ENCODE measurements at places on chromosomes 6 and 20.
A peak's percentile ranks its signal among the peaks of the same experiment; 100 is the strongest.

- H3K4me3 ChIP-seq, result no peak overlapping the region
- H3K36me3 ChIP-seq, result no peaks in the 10 kb centered on the region
- peak overlapping the region; percentile 21 for H3K27ac ChIP-seq
- DNase-seq, result no peak
Observed at GRCh38 chr6:41489120-41489851, 56.9 kb upstream of the FOXP4 start.

- H3K27me3 ChIP-seq, result no peaks in the 10 kb centered on the region
- no peaks in the 10 kb centered on the region for H3K36me3 ChIP-seq
- H3K4me1 ChIP-seq, result peaks cover 30% of the 10 kb centered on the region
- peak overlapping the region; percentile 1 for H3K27ac ChIP-seq
- DNase-seq, result no peak
Observed at GRCh38 chr6:156816505-156816904, 39.3 kb downstream of the ARID1B start.

- H3K4me1 ChIP-seq, result peaks cover 32% of the 10 kb centered on the region
- H3K27me3 ChIP-seq, result peaks cover 3% of the 10 kb centered on the region
- no peak for DNase-seq
- no peak overlapping the region for H3K27ac ChIP-seq
- no peaks in the 10 kb centered on the region for H3K36me3 ChIP-seq
- H3K4me3 ChIP-seq, result no peak overlapping the region
Observed at GRCh38 chr6:135267085-135267484, 86.0 kb downstream of the MYB start.

DNA sequence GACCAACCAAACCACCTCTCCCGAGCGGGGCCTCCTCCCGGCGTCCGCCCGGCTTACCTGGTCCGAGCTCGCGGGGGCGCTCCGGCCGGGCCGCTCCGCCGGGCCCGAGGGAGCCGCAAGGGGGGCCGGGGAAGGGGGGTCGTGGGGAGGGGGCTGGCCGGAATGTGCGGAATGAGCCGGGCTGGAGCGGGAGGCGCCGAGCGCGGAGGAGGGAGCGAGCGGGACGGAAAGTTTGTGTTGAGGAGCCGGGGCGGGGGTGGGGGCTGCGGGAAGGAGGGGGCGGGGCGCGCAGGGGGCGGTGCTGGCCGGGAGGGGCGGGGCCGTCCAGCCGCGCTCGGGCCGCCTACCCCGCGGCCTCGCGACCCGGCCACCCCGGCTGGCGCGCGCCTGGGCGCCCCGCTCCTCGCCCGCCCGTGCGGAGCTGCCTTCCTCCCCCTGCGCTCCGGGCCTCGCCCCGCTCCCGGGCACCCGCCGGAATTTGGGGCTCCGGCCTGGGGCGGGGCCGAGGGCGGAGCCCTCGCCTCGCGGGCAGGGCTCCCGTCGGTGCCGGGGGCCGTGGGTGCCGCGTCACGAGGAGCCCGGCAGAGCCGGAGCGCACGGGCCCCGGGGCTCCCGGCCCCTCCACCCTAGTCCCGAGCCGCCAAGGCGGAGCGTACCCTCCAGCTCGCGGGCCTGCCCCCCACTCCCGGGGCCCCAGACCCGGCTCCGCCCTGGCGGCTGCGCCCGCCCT lies at the start of gene TEAD3:
TEAD3 (minus strand) TSS at position 239 of the 730 bp plus-strand sequence.
- H3K4me1 ChIP-seq, result peaks cover 33% of the 10 kb centered on the region
- H3K36me3 ChIP-seq, result no peaks in the 10 kb centered on the region
- DNase-seq, result peak; percentile 80
- H3K27ac ChIP-seq, result peak within 1 kb of the TSS; percentile 96
- peaks cover 24% of the 10 kb centered on the region for H3K27me3 ChIP-seq

DNA sequence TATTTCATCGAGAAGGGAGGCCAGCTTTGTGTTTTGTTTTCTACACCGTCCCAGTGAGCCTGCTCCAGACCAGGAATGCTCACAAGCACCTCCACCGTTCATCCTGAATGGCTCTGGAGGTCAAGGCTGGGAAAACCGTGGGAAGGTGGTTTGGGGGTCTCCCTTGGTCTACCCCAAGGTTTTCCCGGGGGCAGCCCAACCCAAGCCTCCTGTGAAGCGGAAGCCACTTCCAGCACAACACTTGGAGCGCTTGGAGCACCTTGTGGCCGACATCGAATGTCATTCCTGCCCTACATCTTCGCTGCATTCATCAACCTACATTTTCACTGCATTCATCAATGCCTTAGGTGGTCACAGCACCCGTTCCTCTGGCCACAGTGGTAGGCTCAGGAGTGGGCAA lies 255.6 kb upstream of the PMEPA1 start:
- DNase-seq, result no peak
- no peaks in the 10 kb centered on the region for H3K36me3 ChIP-seq
- H3K27me3 ChIP-seq, result peaks cover 12% of the 10 kb centered on the region
- H3K4me1 ChIP-seq, result no peaks in the 10 kb centered on the region
- H3K27ac ChIP-seq, result no peak overlapping the region
- H3K4me3 ChIP-seq, result no peak overlapping the region

DNA sequence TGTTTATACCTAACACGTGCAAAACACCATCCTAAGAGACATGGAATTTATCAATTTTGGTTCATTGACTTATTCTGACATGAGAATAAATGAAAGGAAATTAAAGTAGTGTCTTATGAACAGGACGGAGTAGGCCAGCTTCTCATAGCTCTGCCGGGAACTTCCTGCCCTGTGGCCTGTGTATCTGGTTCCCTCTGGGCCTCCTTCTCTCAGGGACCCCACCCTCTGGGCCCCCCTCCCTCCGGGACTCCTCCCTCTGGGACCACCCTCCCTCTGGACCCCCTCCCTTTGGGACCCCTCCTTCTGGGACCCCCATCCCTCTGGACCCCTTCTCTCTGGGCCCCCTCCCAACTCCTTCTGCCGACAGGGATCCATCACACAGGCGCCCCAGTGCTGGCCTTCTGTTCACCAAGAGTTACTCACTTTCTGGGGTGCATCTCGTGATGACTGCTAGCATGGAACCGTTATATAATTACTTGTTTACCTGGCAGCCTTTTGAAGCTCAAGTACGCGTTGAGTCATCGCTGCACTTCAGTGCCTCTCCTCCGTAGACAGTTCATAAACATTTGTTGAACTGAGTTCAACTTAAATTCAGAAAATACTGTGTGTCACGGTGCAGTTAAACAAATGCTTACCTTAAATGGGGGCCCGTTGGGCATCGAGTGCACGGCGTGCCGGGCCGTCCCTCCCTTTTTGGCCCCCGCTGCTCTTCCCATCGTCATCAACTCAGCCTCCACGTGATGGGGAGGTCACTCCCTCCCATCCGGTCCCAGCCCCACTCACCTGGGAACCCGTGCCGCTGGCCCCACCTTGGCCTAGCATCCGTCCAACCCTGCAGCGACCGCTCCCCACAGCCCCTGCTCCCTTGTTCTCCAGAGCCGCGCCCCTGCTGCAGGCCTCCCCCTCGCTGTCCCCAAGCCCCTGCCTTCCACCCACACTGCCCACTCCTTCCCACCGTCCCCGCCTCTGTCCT lies 8.1 kb downstream of the CCR6 start:
- H3K4me3 ChIP-seq, result no peak overlapping the region
- H3K27ac ChIP-seq, result no peak overlapping the region
- no peak for DNase-seq
- H3K36me3 ChIP-seq, result no peaks in the 10 kb centered on the region
- peaks cover 8% of the 10 kb centered on the region for H3K27me3 ChIP-seq

DNA sequence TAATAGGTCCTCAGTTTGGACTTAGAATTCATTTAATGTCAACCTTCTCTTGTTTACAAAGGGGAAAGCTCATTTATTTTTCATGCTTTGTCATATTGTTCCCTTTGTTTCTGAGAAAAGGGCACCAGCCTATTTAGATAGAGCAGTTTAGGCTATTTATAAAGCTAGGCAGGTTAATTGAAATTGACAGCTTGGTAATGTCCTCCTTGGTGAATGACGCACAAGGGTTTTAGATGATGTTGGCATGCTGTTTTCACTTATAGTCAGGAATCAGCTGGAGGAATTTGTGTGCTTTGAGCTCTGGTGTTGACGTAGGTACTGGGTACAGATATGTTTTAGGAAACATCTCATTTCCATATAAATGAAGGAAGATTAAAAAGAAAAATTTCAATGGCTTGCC lies 45.2 kb downstream of the BCKDHB start:
- no peaks in the 10 kb centered on the region for H3K27me3 ChIP-seq
- no peak for DNase-seq
- no peak overlapping the region for H3K4me3 ChIP-seq
- H3K4me1 ChIP-seq, result peaks cover 8% of the 10 kb centered on the region
- peaks cover 15% of the 10 kb centered on the region for H3K36me3 ChIP-seq

DNA sequence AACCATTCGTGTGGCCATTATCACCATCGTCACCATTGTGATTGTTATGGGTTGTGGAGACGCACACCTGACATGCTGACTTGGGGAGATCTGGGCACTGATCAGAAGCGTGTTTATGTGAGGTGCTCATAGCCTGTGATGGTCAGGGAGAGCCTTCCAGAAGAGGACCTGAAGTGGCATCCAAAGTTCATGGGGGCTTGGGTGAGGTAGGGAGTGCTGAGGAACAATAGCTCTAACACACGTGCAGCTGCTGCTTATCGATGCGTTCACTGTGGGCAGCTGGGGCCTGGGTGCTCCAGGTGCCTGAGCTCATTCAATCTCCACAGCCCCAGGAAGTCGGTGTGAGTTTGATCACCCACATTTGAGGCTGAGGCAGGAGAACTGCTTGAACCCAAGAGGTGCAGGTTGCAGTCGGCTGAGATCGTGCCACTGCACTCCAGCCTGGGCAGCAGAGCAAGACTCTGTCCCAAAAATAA lies 227.3 kb downstream of the PREX1 start:
- H3K36me3 ChIP-seq, result no peaks in the 10 kb centered on the region
- H3K4me1 ChIP-seq, result peaks cover 16% of the 10 kb centered on the region
- H3K27ac ChIP-seq, result no peak overlapping the region
- DNase-seq, result no peak

GRCh38 chr6:68192988-68193387 lies 442.1 kb upstream of the ADGRB3 start:
- no peak overlapping the region for H3K4me3 ChIP-seq
- H3K36me3 ChIP-seq, result no peaks in the 10 kb centered on the region
- no peak overlapping the region for H3K27ac ChIP-seq
- no peak for DNase-seq
- H3K27me3 ChIP-seq, result no peaks in the 10 kb centered on the region
- no peaks in the 10 kb centered on the region for H3K4me1 ChIP-seq

- no peaks in the 10 kb centered on the region for H3K4me1 ChIP-seq
- H3K36me3 ChIP-seq, result no peaks in the 10 kb centered on the region
- H3K4me3 ChIP-seq, result no peak overlapping the region
- DNase-seq, result no peak
- no peak overlapping the region for H3K27ac ChIP-seq
- no peaks in the 10 kb centered on the region for H3K27me3 ChIP-seq
Observed at GRCh38 chr6:75386050-75386770, 101.6 kb upstream of the TMEM30A start.

- peaks cover 15% of the 10 kb centered on the region for H3K27me3 ChIP-seq
- peaks cover 5% of the 10 kb centered on the region for H3K4me1 ChIP-seq
Observed at GRCh38 chr6:41747256-41748101, at the start of gene PGC. Gene PGC, minus strand, starts transcription at chr6:41747397. Its CDS starts 63 bp downstream, at chr6:41747334.

DNA sequence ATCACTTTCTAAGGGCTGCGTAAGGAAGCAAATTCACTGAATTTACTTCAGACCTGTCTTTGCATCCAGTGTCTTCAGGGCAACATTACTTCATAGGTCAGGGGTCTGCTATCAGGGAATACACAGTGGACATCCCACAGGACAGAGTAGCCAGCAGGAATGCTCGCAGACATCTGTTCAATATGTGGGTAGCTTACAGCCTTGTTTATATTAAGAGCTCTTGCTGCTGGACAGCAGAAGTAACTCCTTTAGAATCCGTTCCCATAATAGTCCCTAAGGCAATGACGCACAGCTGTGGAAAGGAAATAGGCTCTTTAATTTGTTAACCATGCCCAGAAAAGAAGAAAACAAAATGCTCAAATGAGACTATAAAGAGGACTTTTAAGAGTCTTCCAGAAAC lies 198.7 kb downstream of the MOXD1 start:
- no peaks in the 10 kb centered on the region for H3K36me3 ChIP-seq
- DNase-seq, result no peak
- H3K27ac ChIP-seq, result no peak overlapping the region
- no peak overlapping the region for H3K4me3 ChIP-seq
- no peaks in the 10 kb centered on the region for H3K4me1 ChIP-seq

DNA sequence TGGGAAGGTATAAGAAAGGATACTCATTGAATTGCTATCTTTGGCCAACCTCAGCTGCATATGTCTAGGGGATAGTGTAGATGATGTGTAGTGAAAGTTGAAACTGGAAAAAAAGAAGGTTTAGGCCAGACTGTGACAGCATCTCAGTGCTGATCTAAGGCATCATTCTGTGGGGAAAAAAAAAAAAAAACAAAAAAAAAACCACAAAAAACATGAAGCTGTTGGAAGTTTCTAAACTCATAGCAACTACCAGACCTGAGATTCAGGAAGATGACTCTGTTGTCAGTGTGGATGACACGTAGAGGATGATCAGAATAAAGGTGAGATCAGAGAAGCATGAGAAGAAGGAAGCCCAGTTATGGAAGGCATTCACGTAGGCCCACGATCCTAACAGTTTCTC lies 100.8 kb upstream of the CNKSR3 start:
- H3K36me3 ChIP-seq, result no peaks in the 10 kb centered on the region
- peaks cover 9% of the 10 kb centered on the region for H3K27me3 ChIP-seq
- H3K27ac ChIP-seq, result no peak overlapping the region
- no peak for DNase-seq
- no peaks in the 10 kb centered on the region for H3K4me1 ChIP-seq

- no peak overlapping the region for H3K4me3 ChIP-seq
- H3K4me1 ChIP-seq, result no peaks in the 10 kb centered on the region
Observed at GRCh38 chr20:21075471-21075870, 30.7 kb downstream of the LINC00237 start.

Data from progenitor cell of endocrine pancreas (in vitro differentiated cells).